ENCODE measurements at places on chromosomes 16 and 17.

DNA sequence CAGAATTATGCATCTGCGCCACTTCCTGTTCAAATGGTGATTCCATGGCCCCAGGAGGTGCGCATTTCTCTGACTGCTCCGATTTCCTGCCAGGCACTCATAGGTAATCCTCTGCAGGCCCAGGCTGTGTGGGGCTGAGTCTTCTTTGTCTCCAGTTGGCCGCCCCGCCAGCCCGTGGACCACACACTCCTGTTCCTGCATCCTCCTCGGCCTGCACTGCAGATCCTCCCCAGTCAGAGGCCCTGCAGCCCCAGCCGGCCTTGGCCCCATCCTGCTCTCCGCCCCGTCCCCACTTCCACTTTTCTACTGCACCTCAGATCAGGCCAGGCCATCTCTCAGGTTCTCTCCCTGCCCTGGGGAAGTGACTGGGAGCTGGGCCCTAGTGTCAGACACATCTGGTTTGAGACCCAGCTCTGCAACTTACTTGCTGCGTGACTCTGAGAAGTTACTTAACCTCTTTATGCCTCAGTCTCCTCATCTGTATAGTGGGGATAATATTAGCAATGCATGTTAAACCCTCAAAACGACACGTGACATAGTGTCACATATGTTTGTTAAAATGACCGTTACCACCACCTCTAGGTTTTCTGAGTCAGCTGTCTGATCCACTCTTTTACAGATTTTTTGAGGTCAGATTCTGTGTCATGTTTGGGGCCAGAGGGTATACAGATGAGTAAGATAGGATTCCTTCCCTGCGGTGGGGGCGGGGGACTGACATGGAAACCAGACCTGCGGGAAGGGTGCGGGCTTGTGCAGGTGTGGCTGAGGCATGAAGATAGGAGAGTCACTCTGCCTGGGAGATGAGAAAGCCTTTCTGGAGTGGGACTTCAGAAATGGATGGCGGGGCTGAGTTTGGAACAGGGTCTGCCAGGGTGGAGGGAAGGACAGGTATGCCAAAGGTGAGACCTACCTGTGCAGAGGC is 12.8 kb downstream of the RAB11FIP4 start:
- DNase-seq = no peak

- no peak for DNase-seq
Measured at GRCh38 chr16:25260416-25260815, 2.8 kb upstream of the ZKSCAN2 start.

DNA sequence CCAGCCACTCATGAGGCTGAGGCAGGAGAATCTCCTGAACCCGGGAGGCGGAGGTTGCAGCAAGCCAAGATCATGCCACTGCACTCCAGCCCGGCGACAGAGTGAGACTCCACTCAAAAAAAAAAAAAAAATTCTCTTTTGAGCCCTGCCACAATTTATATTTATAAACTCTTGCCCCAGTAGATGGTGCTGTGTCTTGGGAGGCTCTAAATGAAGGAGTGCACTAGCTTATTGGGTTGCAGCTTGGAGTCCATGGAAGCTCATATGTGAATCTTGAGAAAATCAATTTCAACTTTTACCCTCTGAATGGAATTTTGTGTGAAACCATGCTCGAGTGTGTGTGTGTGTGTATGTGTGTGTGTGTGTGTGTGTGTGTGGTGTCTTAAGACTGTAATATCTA is 420.1 kb downstream of the HS3ST4 start:
- no peak for DNase-seq

DNA sequence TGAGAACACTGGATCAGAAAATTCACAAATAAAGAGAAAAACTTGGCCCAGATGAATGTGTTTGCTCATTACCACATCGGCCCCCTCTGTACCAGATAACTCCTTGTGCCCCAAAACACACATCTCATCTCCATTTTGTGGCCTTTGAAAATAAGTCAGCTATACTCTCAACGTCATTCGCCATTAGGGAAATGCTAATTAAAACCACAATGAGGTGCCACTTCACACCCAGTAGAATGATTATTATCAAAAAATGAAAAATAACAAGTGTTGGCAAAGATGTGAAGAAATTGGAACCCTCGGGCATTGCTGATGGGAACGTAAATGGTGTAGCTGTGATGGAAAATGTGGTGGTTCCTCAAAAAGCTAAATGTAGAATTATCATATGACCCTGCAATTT is 34.6 kb upstream of the AKTIP start:
- DNase-seq = no peak

DNA sequence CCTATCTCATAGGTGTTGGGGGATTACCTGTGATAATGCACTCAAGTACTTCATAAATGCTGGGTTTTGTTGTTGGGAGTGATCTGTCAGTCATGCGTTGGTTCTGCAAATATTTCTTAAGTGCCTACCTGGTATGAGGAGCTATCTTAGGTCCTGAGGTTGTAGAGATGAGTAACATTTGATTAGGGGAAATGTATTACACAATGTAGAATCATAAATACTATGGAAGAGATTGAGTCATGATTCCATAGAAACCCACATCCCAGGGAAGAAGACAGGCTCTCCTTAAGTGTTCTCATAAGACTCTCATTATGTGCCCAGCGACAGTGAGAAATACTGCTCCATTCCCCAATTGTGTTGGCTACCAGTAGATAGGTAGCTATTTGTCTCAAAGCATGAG is 240.1 kb downstream of the FTO start:
- DNase-seq = no peak

GRCh38 chr16:964356-965035 is 6.3 kb downstream of the LMF1 start:
- no peak for DNase-seq

GRCh38 chr17:35489944-35490343 is 41.4 kb upstream of the SLFN13 start:
- no peak for DNase-seq

GRCh38 chr16:69276148-69277115 is 34.7 kb upstream of the VPS4A start:
- DNase-seq = peak; percentile 84

DNA sequence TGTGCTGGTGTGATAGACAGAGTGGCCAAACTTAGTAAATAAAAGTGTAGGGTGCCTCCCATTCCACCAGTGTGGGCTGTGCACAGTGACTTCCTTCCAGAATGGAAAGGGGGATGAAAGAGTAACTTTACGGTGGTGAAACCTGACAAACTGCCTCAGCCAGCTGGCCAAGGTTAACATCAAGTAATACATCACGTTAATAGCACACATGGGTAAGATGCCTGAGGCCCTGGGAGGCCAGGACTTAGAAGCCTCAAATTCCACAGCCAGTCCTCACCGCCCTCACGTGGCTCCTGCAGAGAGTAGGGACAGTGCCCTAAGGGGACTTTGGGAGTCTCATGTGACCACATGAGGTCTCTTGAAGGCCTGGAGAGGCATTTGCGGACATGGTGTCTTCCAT is 14.1 kb downstream of the RMI2 start:
- peak; percentile 19 for DNase-seq

GRCh38 chr17:46768540-46768870 is 50.0 kb downstream of the WNT3 start:
- DNase-seq = no peak

DNA sequence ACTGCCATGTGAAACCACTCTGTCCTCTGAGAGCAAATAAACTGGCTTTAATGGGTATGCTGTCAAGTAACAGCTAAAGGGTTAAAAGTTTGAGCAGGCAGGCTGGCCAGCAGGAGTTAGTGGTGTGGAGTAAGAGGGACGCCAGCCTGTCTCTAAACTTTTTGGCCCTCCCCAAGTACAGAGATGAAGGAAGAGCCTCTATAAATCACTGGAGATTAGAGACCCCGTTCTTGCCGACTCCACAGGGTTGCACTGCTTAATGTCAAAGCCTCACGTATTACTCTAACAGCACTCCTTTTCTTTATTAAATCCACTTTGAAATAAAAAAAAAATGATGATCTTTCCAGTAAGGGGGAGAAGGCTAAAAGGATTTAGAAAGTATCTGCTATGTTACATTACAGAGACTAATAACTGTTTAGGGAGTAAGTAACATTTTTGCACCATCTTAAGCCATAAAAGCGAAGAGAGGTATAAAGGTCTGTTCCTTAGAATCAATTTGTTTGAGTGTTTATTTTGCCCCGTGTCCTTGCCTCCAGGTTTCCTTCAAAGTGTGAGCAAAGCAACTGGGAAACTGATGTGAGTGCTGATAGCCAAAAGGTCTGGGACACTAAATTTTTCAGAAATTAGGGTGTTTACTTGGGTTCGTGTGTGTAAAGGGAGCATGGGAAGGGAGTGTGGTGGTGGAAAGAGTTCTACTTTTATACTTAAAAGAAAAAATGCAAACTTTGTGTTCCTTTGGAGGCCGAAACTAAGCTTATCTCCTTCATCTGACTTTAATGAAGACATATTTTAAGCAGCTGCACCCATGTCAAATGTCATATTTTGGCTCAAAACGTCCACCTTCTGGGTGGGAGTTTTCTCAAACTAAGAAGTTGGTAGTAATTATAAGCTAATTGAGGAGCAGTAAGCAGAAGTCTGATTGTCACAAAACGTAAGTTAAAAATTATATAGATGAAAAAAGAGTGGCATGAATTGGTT is 109.9 kb upstream of the TBX2 start:
- DNase-seq = no peak

DNA sequence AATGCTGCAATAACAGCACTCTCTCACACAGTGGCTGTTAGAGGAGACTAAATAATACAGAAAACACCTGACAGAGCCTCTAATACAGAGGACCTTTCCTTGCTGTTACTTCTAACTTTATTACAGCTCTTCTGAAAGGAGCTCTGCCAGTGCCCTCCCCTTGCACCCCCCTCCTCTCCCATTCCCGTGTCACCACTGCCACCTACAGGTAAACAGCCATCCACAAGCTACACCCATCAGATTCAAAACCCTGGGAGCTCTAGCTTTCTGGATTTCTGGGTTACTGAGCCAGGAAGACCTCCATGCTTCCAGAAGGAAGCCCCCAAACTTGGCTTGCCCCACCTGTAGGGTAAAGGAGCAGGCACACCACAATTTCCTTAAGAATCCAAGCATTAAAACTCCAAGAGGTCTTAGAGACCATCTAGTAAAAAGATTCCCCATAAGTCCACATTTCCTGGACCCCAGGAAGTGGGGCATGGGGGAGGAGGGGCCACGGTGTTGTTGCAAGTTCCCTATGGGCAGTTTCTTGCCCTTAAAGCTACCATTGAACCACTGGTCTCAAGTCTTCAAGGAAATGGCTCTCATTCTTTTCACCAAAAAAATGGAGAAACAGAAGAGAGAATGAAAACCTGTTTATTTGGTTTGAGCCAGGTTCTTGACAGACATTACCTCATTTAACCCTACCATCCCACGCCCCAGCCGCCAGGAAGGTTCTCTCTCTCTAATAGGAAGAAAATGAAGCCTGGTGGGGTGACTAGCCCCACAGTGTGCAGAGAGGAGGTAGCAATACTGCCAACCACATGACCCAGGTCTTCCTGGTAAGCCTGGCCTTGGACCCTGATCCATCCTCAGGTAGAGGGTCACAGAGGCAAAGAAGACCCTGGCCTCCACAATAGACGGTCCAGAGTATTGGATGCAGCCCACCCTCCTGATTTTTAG is 52.8 kb downstream of the TOM1L2 start:
- DNase-seq = peak; percentile 76

GRCh38 chr17:58324056-58324408 is 4.6 kb downstream of the TSPOAP1 start:
- DNase-seq = no peak

DNA sequence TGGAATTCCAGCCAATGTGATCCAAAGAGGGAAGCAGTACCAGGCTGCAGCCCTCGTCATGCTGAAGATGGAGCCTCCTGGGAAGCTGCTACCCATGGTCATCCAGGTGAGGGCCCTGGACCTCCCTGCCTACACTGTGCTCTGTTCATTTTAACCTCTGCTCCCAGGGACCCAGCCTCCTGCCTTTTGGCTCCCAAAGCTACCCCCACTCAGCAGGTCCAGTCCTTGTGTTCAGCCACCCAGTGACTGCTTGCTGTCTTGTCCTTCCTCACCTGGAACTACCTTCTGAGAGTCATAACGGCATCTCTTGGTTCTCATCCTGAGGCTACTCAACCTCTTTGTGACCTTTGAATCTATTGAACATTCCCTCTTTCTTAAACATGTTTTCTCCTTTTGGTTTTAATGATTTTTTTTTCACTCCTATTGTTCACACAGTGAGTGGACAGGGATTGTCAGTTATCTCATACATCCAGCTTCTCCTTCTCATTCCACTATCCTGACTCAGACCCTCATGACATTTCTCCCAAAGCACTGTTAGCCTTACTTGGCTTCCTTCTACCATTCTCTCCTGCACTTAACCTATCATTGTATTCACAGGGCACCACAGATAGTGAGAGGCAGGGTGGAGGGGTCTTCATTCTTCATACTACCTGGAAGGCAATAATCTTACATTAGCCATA is 53.3 kb downstream of the GOSR1 start:
- no peak for DNase-seq

DNA sequence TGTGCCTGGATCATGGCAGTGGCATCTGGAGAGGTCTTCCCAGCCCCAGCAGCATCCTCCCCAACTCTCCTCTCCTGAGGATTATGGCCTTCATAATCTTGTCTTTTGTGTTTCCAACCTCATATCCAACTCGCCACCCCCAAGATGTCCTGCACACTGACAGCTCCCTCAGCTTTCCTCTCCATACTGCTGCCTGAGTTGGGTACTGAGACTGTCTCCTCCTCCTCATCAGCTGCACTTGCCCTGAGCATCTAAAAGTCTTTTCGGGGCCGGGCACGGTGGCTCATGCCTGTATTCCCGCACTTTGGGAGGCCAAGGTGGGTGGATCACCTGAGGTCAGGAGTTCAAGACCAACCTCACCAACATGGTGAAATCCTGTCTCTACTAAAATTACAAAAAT is 2.0 kb downstream of the CD300LB start:
- DNase-seq = no peak

DNA sequence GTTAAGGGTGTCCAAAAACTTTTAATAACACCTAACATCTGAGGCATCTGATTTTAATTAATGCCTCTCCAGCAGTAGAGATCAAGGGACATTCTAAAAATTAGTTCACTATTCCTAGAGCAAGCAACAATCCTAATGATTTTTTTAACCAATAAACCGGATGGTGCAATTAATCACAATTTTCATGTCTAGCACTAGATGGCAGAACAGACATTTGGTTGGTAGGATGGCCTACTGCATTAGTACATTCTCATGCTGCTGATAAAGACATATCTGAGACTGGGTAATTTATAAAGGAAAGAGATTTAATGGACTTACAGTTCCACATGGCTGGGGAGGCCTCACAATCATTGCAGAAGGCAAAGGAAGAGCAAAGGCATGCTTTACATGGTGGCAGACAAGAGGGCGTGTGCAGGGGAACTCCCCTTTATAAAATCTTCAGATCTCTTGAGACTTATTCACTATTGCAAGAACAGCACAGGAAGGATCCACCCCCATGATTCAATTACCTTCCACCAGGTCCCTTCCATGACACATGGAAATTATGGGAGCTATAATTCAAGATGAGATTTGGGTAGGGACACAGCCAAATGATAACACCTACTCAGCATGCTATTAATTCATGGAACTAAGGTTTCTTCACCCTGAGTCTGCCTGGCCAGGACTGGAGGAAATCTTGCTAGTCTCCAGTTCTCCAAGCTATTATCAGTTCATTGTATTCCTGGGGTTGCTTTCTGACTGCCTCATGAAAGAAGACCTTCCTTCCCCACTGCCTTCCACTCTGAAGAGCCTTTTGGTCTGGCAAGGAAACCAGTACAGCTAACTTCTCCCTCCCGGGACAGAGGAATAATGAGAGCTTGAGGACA is 24.8 kb downstream of the HS3ST3A1 start:
- no peak for DNase-seq

- no peak for DNase-seq
Measured at GRCh38 chr17:8189041-8189710, 804 bp downstream of the BORCS6 start.

GRCh38 chr16:69166221-69166833 is 20.6 kb upstream of the SNTB2 start:
- no peak for DNase-seq

- no peak for DNase-seq
Measured at GRCh38 chr17:35892091-35893035, 12.2 kb upstream of the CCL5 start.
